Astrocyte (in vitro differentiated cells and primary cell): ENCODE measurements at places on chromosomes 6 and 20. TPM values are rescaled to one million over a fixed set of nuclear protein-coding genes. Genes with fewer than 3 reads are reported as not detected.

DNA sequence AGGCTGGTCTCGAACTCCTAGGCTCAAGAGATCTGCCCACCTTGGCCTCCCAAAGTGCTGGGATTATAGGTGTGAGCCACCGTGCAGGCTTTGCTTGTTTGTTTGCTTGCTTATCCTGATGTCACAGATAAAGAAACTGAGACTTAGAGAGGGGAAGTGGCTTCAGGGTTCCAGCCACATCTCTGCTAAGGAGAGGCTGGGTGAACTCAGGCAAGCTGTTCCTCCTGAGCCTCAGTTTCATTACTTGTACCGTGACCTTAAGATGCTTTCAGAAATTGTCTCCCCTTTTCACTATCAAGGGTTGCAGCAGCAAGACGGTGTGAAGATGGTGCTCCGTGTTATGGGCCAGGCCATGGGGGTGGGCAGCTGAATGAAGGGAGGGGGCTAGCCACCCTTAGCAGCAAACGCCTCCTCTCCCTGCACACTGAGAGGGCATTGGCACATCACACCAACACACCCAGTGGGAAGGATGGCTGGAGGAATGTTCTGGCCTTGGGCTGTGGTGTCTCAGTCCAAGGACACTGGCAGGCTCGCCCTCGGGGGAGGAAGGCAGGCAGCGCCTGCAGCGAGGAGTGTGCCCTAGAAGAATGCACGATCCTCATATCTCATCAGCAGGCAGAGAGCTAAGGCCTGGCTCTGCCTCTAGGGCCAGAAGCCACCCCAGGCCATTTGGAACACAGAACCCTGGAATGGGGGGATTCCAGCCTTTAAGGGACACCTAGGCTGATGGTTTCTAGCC, 48.2 kb upstream of the TLDC2 start:
- H3K27me3 ChIP-seq: no peaks in the 10 kb centered on the region
- no peak for DNase-seq
- peaks cover 19% of the 10 kb centered on the region for H3K36me3 ChIP-seq
- H3K4me1 ChIP-seq: peaks cover 20% of the 10 kb centered on the region
- no peak overlapping the region for H3K4me3 ChIP-seq

RSPH9 gene
- total RNA-seq: 0.30 and 0.55 TPM in 2 replicates

GRCh38 chr20:8860011-8860495, 208.8 kb upstream of the PLCB4 start:
- peak; percentile 92 for DNase-seq
- no peaks in the 10 kb centered on the region for H3K27me3 ChIP-seq
- H3K27ac ChIP-seq: peak overlapping the region; percentile 56
- peaks cover 8% of the 10 kb centered on the region for H3K4me1 ChIP-seq
- H3K36me3 ChIP-seq: no peaks in the 10 kb centered on the region

FAXC gene
- 7.4 and 9.9 TPM in 2 replicates for total RNA-seq

- H3K27ac ChIP-seq: no peak overlapping the region
- H3K27me3 ChIP-seq: no peaks in the 10 kb centered on the region
- DNase-seq: peak; percentile 10
- no peak overlapping the region for H3K4me3 ChIP-seq
These were observed 163.5 kb upstream of the GJE1 start for GRCh38 chr6:141969201-141969600.

GRCh38 chr6:128368213-128368944, 152.0 kb downstream of the PTPRK start:
- no peak overlapping the region for H3K4me3 ChIP-seq
- no peaks in the 10 kb centered on the region for H3K4me1 ChIP-seq
- no peaks in the 10 kb centered on the region for H3K27me3 ChIP-seq
- DNase-seq: peak; percentile 6

GRCh38 chr6:64128301-64129024, 492.9 kb downstream of the PHF3 start:
- no peaks in the 10 kb centered on the region for H3K36me3 ChIP-seq
- DNase-seq: no peak
- H3K27me3 ChIP-seq: no peaks in the 10 kb centered on the region
- no peaks in the 10 kb centered on the region for H3K4me1 ChIP-seq
- H3K27ac ChIP-seq: no peak overlapping the region
- H3K4me3 ChIP-seq: no peak overlapping the region

- DNase-seq: no peak
- H3K36me3 ChIP-seq: no peaks in the 10 kb centered on the region
- no peaks in the 10 kb centered on the region for H3K4me1 ChIP-seq
- H3K27ac ChIP-seq: no peak overlapping the region
These were observed 134.0 kb upstream of the SNX9 start for GRCh38 chr6:157688960-157689599.

DST gene
- 352 and 442 TPM in 2 replicates for total RNA-seq

NEU1 gene
- total RNA-seq: 45.0 and 47.3 TPM in 2 replicates

- H3K27ac ChIP-seq: no peak overlapping the region
- peaks cover 55% of the 10 kb centered on the region for H3K36me3 ChIP-seq
- no peaks in the 10 kb centered on the region for H3K4me1 ChIP-seq
- no peaks in the 10 kb centered on the region for H3K27me3 ChIP-seq
- peak; percentile 85 for DNase-seq
These were observed 46.4 kb upstream of the CDKAL1 start for GRCh38 chr6:20487669-20488375.

KCNG1 gene
- 45.5 and 45.9 TPM in 2 replicates for total RNA-seq

FOXP4 gene
- 41.9 and 43.7 TPM in 2 replicates for total RNA-seq

MCCD1 gene
- total RNA-seq: not detected in 2 replicates

- H3K4me3 ChIP-seq: peak overlapping the region; percentile 76
- H3K27me3 ChIP-seq: peaks cover 22% of the 10 kb centered on the region
- H3K4me1 ChIP-seq: peaks cover 3% of the 10 kb centered on the region
These were observed 133.5 kb downstream of the GPX5 start for GRCh38 chr6:28659250-28659566.
